Activated CD4-positive, alpha-beta memory T cell treated with anti-CD3 and anti-CD28 coated beads for 36 hours (primary cell): ENCODE measurements at places on chromosomes 6 and 20. TPM values are rescaled to one million over a fixed set of nuclear protein-coding genes. Genes with fewer than 3 reads are reported as not detected.

HSF2 gene
- 18.5 TPM for total RNA-seq

ELMO2 gene
- 64.1 TPM for total RNA-seq

PACRG gene
- not detected for total RNA-seq

SYNE1 gene
- 25.8 TPM for total RNA-seq

PLEKHG1 gene
- 5.0 TPM for total RNA-seq

HLA-DPB1 gene
- 6.9 TPM for total RNA-seq

TSBP1 gene
- not detected for total RNA-seq

MUC22 gene
- not detected for total RNA-seq

SUMO4 gene
- total RNA-seq = 5.8 TPM

TAF8 gene
- 58.7 TPM for total RNA-seq

HLA-DPA1 gene
- total RNA-seq = 19.3 TPM

NNAT gene
- total RNA-seq = 0.48 TPM

PPP1R14C gene
- total RNA-seq = 0.36 TPM

RAMACL gene
- 0.29 TPM for total RNA-seq

B3GALT4 gene
- total RNA-seq = 5.9 TPM

SLC17A2 gene
- total RNA-seq = not detected

C20orf144 gene
- 0.26 TPM for total RNA-seq

VSTM2L gene
- not detected for total RNA-seq

SAYSD1 gene
- 12.3 TPM for total RNA-seq

KIF16B gene
- total RNA-seq = 7.9 TPM

ABHD12 gene
- total RNA-seq = 24.1 TPM

MATN4 gene
- 0.70 TPM for total RNA-seq

CTNNBL1 gene
- total RNA-seq = 76.5 TPM

CST7 gene
- total RNA-seq = 81.8 TPM

GGTLC1 gene
- not detected for total RNA-seq

PRR18 gene
- not detected for total RNA-seq

FAM209B gene
- total RNA-seq = 0.63 TPM

C6orf163 gene
- 0.95 TPM for total RNA-seq

MOCS1 gene
- 0.51 TPM for total RNA-seq

SPAG4 gene
- total RNA-seq = 7.5 TPM

VSX1 gene
- not detected for total RNA-seq

PKIB gene
- 0.48 TPM for total RNA-seq
